Activated T-cell treated with anti-CD3 and anti-CD28 coated beads for 24 hours (primary cell): ENCODE measurements at places on chromosomes 4 and X.

- no peak for DNase-seq
Measured at GRCh38 chr4:87698394-87698793, 48.3 kb downstream of the DMP1 start.

DNA sequence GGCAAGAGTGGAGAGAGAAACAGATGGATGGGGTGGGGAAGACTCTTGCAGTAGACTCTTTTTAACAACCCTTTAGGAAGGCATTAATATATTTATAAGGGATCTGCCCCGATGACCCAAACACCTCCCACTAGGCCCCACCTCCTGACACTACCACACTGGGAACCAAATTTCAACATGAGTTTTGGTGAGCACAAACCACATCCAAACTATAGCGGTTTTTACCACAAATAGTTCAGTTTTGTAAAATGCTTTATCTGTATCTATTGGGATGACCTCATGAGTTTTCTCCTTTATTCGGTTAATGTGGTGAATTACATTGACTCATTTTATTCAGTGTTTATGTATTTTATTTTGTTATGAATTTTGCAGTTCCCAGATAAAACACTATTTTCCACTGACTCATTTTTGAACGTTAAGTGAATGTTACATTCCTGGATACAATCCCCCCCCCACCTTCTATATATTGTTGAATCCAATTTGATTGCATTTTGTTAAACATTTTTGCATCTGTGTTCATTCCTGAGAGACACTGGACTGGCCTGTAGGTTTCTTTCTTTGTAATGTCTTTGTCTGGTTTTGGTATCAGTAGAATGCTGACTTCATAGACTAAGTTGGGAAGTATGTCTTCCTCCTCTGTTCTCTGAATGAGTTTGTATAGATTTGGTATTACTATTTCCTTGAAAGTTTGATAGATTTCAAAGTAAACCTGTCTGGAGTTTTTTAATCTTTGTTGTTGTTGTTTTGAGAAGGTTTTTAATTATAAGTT is 13.9 kb upstream of the CPLX1 start:
- DNase-seq, result no peak

GRCh38 chr4:159434114-159434870 is 331.4 kb downstream of the RAPGEF2 start:
- no peak for DNase-seq

DNA sequence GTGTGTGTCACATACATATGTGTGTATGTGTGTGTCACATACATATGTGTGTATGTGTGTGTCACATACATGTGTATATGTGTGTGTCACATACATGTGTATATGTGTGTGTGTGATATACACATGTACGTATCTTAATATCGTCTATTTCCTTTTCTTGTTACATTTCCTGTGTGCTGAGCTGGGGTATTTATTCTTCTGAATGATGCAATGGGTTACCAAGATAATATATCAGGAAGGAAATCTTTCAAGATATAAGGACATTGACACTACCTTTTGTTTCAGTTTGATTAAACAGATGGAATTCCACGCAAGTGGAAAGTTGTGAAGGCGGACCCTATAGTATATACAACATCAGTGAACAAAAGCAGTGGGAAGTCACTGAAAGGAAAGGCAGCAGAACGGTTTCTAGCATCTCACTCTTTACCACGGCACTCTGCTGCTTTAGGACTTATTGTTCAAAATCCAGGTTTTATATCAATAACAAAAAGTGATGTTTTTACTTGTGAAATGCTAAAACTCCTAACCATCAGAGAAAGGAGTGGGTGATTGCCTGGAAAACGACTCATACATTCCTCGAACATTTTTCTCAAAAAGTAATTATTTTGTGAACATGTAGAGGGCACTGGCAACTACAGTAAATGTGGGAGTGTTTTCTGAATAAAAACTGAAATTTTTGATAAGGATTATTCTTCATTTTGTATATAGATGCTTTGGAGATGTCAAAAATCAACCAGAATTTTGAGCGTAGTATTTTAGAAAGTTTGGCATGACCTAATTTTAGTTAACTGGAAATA is 43.1 kb upstream of the IL21 start:
- DNase-seq, result peak; percentile 23

DNA sequence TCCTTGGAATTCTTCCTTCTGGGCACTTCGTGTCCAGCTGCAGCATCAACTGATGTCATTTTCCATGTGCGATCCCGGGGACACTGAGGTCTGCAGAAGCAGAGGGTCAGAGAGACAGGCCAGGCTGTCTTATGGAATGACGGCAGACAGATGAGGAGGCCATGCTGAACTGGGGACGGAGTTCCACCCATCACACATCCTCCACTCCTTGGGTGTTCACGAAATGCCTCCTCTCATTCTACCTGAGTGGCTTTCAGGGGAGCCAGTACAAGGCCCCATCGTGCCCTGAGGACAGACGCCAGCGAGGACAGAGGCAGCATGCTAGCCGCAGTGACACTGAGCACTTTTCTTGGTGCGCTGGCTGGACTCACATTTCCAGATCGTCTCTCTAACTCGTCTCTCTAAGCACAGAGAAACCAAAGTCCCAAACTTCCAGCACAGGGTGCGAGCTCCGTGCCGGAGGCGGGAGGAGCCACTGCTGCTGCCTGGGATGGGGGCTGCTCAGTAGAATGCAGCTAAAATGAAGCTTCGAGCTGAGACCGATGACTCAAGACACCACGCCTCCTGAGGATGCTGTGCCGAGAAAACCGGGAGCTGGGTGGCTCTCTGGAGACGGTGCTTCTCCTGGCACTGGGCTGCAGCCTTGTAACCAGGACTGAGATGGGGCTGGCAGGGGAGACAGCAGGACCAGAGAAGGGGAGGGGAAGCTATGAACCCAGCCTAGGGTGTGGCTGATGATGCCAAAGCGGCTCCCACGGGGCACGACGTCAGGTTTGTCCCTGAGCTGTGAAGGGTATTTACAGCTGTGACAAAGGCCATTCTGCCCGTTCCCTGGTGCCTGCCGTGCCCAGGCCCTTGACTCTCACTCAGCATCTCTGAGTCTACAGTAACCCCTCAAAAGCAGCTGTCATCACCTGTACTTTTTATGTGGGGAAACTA is 8.2 kb downstream of the ABLIM2 start:
- no peak for DNase-seq

DNA sequence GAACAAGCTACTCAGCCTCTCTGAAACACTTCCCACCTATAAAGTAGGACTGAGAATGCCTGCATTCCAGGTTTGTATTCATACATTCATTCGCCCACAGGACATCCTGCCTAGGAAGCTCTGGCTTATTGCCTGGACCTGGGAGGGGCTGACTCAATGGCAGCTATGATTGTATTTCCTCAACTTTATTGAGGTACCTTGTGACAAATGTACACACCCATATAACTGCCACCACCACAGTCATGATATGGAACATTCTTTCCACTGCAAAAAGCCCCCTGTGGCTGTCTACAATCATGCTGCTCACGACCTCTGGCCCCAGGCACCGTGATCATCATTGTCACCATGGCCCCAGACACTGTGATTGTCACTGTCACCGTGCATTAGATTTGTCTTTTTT is 68.3 kb downstream of the ABLIM2 start:
- no peak for DNase-seq

GRCh38 chr4:48633657-48634056 is 143.6 kb downstream of the ZAR1 start:
- no peak for DNase-seq

DNA sequence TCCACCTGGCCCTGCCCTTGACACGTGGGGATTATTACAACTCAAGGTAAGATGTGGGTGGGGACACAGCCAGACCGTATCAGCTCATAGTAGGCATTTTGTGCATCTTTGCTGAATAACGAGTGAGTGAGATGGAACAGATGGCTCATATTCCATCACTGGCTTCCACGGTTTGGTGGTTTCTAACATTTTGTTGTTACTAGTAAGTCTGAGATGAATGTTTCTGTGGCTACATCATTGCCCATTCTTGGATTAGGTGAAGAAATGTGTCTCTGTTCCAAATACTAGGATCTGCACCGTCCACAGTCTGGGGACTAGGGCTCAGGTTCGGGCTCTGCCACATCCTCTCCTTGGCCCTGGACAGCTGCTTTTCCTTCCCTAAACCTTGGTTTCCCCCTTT is 3.6 kb downstream of the ABLIM2 start:
- DNase-seq, result no peak

- no peak for DNase-seq
Measured at GRCh38 chr4:3399277-3400194, 42.2 kb upstream of the HGFAC start.

GRCh38 chr4:13527192-13527980 is 16.9 kb downstream of the NKX3-2 start:
- no peak for DNase-seq

GRCh38 chrX:14903891-14904290 is 30.7 kb downstream of the MOSPD2 start:
- DNase-seq, result no peak

GRCh38 chr4:107473126-107473525 is 246.9 kb downstream of the PAPSS1 start:
- no peak for DNase-seq

DNA sequence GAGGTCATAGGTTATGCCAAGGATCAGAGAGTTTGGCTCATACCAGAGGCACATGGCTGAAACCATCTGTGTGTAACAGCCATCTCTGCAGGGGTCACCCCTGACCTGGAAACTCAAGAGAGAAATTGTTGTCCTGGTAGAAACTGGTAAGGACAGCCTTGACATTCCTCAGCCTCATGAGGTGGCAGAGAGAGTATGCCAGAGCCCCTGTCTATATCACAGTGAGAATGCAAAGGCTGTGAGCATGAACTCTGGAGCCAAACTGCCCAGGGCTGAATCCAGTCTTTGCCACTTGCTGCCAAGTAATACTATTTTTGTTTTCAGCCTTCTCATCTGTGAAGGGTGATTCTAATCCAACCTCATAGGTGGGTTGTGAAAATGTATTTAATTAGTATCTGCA is 37.1 kb upstream of the CCDC149 start:
- DNase-seq, result no peak

DNA sequence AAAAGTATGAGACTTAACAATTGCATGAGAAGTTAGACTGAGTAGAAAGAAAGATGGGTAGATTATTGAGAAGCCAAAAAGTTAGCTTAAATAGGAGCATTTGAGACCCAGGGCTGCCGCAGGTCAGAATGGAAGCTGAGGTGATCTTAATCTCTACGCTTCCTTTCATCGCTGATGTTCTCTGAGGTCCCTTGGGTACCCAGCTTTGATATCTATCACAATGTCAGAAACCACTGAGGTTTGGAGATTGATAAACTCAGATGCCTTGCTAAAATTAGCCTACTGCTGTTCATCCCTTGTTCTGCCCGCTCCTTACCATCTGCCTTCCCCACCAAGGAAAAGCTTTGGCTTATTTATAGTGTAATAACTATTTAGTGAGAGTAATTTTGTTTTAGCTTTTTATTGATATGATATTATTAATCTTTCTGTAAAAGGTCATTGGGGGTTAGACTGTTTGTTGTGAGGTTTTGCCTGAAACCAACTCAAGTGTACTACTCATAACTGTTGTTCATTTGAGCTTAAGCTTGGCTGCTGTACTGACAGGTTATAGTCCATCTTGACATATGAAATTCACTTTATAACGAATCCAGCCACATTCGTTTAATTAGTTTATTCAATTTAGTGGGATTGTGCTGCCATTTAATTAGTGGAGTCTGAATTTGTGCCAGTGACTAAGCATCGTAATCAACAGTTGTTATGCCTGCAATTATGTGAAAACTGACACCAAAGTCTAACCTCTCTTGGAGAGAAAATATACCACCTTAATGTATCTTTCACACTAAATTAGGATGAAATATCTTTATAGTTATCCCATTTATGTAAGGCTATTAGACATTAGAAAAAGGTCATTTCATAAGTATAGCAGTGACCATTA is 15.1 kb downstream of the MCUB start:
- no peak for DNase-seq

- no peak for DNase-seq
Measured at GRCh38 chrX:24859211-24859841, 156.4 kb downstream of the ARX start.

- DNase-seq, result no peak
Measured at GRCh38 chr4:8110071-8110986, 48.3 kb downstream of the ABLIM2 start.

DNA sequence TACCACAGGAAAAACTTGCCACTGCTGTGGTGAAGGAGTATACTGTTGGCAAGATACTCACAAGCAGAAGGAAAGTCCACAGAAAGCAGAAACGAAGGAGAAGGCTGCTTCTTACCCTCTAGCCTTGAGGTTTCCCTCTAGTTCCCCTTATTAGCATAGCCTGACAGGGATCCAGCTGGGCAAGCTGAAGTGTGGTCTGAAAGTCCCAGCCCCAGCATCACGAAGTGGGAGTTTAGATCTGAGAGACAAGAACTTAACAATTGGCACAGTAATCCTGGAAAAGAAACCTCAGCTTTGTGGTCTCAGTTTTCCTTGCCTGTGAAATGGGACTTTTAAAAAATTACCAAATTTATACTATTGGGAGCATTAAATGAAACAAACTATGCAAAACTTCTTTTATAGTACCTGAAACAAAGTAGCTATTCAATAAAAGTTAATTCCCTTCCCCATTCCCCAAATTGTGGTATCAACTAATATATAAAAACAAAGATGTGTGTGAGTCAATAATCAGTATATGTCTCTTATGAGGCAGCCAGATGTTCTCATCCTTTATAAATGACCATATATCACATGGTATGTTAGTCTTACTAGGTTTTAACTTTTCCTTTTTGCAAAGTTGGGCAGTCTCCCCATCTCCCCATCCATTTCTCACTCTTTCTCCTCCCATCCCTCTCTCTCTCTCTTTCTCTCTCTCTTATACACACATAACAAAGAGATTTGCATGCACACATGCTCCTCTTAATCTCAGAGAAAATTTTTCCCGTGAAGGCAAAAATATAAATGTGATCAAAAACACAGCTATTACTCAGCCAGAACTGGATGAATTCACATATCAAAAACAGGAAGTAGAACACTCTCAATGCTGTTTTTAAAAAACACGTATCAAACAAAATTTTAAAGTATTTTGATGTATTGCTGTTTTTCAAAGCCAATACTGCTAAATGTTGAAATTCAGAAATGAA is 57.8 kb downstream of the SCFD2 start:
- DNase-seq, result no peak

- no peak for DNase-seq
Measured at GRCh38 chr4:78863991-78864390, 75.2 kb downstream of the PAQR3 start.

GRCh38 chr4:39044956-39045826 is 13.0 kb upstream of the TMEM156 start:
- no peak for DNase-seq

DNA sequence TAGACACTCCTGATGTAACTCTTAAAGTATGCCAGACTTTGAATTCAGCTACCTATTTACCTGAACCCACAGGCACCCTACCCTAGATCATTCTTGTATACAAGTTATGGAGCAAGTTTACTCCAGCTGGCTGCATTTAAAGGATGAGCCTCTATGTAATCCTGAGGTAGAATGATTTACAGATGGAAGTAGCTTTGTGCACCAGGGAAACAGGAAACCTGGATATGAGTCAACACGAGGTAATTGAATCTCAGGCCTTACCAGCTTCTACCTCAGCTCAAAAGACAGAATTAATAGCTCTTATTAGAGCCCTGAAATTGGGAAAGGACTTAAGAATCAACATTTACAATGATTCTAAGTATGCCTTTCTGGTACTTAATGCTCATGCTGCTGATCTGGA is 119.8 kb downstream of the AGTR2 start:
- DNase-seq, result no peak
